GM04504 (cell line): ENCODE measurements at places on chromosomes 3 and 15.

- no peak for DNase-seq
Observed at GRCh38 chr15:52255008-52255407, 40.6 kb downstream of the MYO5C start.

DNA sequence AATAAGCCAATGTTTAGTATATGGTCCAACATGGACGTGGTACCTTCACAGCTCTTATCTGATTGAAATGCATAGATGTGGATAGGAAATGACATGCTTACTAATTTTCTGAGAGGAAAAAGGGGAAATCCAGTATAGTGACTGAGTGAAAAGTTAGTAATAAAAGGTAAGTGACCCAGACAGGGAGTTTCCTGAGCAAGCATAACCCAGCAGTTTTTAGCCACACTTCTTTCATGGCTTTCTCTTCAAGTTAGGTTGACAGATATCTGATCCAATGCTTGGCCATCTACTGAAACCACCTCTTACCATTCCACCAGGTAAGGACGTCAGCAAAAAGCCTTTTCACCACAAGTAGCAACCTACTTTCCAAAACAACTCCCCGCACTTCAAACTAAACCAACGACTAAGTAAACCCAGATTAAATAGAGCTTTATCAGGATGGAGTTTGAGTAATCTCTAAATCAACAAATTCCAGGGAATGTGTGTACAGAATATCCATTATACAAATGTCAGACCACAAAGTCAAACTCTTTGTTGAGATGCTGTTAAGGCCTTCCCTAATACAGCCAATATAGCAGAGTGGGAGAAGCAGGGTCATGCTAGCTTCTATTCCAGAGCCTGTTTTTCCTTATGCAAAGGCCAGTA, 329.7 kb downstream of the RORA start:
- DNase-seq, result no peak

DNA sequence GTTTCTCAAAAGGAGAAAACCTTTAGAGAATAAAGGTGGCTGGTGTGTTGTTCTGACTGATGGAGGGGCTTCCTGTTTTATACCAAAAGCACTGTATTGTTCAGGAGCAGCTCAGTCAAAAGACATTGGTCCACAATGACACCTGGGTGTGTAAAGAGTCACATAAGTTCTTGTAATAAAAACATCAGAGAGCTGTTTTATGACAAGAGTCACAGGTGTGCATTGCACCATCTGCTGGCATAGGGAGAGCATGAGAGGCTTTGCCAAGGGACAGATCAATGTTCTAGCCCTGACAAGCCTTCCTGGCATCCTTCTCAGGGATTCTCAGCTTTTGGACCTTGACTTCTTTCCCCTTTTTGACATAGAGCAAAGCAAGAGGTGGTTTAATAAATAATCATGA, 20.4 kb downstream of the ARPP21 start:
- no peak for DNase-seq

DNA sequence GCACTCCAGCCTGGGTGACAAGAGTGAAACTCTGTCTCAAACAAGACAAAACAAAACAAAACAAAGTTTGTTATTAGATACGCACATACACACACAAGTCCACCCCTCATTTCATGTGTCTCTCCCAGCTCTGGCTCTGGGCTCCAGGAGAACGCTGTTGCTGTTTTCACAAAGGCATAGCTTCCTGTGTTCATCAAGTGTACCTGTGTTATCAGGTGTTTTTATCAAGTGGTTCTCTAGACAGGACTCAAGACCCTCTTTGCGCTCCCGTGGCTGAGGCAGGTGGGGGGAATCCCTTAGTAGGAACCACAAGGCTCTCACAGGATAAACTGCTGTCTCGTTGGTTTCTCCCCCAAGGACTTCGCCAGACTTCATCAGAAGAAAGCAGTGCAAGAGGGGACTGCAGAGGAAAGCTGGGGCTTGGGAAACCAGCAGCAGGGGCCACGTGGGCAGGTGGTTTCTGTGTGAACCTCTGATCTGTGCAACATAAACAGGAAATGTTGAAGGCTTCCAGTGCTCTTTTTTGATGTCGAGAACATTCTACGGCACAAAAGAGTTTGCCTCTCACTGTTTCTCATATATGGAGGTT, 6.9 kb upstream of the PPP1R2 start:
- DNase-seq, result no peak

- no peak for DNase-seq
Observed at GRCh38 chr3:17040322-17040989, 155.7 kb downstream of the PLCL2 start.

DNA sequence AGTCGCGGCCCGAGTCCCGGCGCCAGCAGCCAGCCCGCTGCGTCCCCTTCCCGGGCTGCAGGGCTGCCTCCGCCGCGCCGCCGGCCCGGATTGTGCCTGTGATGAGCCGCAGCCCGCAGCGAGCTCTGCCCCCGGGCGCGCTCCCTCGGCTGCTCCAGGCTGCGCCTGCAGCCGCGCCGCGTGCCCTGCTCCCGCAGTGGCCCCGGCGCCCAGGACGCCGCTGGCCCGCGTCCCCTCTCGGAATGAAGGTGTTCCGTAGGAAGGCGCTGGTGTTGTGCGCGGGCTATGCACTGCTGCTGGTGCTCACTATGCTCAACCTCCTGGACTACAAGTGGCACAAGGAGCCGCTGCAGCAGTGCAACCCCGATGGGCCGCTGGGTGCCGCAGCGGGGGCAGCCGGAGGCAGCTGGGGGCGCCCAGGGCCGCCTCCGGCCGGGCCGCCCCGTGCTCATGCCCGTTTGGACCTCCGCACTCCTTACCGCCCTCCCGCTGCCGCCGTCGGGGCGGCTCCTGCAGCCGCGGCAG, 1.2 kb downstream of the CHST2 start:
- no peak for DNase-seq

GRCh38 chr3:186261638-186262037, 100.4 kb downstream of the DGKG start:
- DNase-seq, result no peak

DNA sequence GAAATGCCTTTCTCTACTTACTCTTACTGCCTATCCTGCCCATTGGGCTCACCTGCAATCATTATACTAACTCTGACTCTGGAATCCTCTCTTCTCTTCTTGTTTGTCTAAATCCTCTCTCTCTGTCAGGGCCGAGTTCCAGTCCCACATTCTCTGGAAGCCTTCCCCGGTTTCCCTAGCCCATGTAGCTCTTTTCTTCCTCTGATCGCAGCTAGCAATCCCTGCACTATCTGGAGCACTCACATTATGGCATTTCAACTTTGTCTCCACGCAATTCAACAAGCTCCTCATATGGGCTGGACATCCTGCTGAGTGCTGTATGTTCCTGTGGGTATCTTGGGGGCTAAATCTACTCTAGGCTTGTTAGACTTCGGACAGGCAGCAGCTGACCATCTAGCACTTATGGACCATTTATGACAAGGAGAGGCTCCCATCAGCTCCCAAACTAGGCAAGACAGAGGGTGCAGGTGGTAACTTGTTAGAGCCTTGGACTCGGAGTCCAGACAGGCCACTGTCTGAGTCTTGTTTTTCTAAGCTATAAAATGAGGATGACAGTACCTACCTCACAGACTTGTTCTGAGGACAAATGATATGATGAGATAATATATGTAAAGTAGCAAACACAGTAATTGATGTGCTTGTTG, 58.3 kb downstream of the EPHB3 start:
- no peak for DNase-seq

DNA sequence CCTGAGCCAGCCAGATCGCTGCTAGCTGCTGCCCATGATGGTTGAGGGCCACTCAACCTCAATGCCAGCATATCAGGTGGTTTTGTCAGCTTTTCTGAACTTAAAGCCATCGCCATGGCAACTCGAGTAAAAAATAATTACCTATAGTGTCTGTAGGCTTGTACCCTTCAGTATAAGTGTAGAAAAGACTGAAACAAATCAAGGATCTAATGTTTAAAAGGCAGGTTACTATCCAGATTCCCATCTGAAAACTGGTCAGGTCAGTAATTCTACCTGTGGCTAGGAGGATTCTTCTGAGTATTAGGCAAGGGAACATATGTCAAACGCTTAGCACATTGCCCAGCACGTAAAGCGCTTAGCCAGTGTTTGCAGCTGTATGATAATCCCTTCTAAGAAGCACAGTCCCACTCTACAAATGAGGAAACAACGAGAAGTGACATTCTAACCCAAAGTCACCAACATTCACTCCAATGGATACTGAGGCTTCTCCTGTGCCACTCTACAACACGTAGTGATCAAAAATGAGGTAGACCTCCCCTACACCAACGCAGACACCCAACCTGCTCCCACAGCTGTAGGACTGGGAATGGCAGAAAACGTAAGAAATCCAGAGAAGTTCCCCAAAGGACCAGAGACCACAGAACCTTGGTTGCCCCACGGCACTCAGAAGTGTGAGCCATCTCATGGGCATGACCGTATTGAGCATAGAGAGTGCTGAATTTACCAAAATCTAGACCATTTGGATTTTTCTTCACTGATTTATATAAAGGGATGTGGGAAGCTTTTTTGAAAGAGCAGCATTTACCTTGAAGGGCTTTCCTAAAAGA, 55.3 kb downstream of the SLTM start:
- no peak for DNase-seq

GRCh38 chr3:23697416-23697815, 108.3 kb upstream of the UBE2E1 start:
- DNase-seq, result no peak

- DNase-seq, result no peak
Observed at GRCh38 chr15:91947683-91948608, 94.4 kb downstream of the SLCO3A1 start.

DNA sequence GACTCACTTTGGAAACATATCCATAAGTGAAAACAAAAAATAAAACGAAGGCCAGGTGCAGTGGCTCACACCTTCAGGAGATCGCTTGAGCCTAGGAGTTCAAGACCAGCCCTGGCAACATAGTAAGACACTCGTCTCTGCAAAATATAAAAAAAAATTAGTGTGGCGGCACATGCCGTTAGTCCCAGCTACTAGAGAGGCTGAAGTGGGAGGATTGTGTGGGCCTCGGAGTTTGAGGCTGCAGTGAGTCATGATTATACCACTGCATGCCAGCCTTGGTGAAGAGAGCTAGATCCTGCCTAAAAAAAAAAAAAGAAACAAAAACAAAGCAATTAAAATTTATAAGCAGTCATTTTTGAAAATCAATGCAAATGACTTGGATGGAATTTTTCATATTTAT, 54.7 kb upstream of the NANOGP8 start:
- DNase-seq, result no peak

- peak; percentile 16 for DNase-seq
Observed at GRCh38 chr3:47404955-47405790, 24.4 kb downstream of the PTPN23 start.

DNA sequence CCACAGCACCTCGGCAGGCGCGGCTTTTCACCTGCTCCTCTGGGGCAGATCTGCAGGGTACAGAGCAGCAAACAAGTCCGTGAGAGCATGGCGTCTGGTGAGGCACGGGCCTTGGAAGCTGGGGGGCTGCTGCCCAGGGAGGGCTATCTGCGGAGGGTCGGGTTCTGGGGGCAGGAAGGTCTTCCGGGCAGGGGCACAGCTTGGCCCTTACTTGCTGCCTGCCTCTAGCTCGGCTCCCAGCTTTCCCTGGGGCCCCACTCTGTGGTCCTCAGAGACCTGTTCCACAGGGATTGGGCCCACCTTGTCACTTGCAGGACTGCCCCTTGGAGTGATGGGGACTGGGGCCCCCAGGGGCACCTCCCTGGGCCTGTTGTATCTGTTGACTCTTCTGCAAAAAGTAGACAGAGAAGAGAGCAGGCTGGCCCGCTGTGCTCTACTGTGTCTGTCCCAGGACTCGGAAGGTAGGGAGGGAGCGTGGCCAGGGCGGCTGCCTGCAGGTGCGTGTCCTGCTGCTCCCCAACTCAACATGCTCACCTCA, 84.1 kb downstream of the TBC1D2B start:
- DNase-seq, result no peak

DNA sequence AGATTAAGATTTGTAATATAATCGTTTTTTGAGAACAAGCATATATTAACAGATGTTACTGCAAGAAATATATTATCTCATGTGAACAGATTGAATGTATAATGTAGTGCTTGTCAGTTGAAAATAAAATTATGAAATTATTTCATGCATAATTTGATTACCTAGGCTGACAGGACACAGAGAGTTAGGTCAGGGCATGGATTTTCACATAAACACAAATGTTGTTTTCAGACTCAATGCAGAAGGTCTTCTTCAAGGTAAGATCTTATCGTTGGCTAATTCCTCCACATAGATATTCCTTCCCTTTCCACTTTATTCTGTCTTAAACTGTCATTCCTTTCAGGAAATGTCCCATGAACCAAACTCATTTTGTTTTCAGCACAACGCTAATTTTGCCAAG, 20.1 kb upstream of the TM4SF1 start:
- DNase-seq, result no peak

DNA sequence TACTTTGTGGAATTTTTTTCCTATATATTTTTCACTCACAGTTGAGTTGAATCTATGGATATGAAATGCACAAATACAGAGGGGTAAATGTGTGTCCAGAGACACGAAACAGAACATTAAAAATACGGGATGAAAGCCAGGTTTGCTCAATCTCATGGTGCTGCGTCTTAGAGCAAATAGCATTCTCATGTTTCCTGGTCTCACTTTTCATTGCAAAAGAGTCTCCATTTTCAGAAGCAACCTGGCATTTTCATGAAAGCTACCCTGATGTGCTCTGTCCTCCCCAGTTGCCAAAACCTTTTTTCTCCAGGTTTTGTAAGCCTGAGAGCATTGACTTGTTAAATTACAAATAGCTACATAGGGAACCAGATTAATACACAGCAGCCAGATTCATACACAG, 49.5 kb upstream of the MBNL1 start:
- no peak for DNase-seq

DNA sequence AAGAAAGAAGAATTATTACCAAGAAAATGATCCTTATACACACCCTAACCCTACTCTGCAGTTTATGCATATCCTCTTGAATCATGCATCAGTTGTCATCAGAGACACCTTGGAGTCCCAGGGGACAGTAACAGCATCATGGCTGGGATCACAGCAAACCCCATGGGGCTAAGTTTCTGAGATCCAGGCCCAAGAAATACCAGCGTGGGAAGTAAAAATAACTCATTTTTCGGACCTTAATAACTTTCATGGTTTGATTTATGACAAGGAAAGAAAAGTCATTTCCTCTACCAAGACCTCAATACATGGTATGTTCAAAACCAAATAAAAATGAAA, 38.8 kb upstream of the B3GNT5 start:
- no peak for DNase-seq

GRCh38 chr3:123026565-123027291, 835 bp downstream of the SEMA5B start:
- DNase-seq, result no peak
